ENCODE measurements at places on chromosomes 16 and 17.

DNA sequence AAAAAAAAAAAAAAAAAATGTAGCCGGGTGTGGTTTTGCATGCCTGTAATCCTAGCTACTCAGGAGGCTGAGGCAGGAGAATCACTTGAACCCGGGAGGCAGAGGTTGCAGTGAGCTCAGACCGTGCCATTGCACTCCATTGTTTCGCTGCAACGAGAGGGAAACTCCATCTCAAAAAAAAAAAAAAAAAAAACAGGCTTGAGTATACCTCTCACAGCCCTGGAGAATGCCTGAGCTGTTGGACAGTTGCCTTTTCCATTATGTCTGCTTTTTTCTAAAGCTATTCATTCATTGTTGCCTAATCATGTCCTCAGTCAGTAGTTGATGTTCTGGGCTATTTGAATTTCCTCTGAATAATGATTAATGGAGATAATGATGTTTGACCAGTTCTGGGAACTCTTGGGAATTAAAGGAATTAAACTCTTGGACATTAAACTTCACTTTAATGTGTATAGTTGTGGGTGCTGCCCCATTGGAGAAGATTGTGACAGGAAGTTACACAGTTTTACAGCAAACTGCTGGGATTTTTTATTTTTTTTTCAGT, 11.8 kb downstream of the HMOX2 start:
- DNase-seq, result no peak

DNA sequence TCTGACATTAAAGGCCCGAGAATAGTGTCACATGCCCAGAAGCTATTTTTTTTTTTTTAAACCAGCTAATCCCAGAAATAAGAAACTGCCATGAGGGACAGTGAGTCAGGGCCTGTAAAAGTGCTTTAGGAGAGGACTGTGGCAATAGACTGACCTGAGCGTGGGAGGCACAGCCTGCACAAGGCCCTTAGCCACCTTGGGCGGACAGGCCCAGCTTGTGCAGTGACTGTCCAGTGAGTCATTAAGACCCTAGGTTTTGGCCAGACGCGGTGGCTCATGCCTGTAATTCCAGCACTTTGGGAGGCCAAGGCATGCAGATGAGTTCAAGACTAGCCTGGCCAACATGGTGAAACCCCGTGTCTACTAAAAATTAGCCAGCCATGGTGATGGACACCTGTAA, 343.0 kb upstream of the ZFHX3 start:
- no peak for DNase-seq

GRCh38 chr16:54879681-54880080, 51.0 kb upstream of the IRX5 start:
- no peak for DNase-seq

- DNase-seq, result no peak
Measured at GRCh38 chr16:14335297-14335696, 264.2 kb downstream of the MRTFB start.

DNA sequence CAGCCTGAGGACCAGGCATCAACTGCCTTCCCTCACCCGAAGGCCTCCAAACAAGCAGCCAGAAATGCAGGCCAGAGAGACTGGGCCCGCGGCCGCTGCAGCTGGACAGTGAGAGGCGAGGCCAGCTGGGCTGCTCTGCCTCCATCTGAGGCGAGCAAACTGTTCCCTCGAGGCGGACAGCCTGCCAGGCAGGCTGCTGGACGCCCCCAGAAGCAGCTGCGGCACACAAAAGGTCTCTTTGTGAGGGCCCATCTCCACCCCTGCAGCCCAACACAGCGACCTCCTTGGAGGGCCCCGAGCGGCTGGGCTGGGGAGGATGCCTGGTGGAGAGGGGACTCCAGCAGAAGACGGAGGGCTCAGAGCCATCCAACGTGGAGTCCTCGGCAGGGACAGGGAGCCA, 4.7 kb downstream of the CORO7 start:
- peak; percentile 62 for DNase-seq

- DNase-seq, result no peak
Measured at GRCh38 chr16:69408475-69408874, 15.9 kb upstream of the CYB5B start.

DNA sequence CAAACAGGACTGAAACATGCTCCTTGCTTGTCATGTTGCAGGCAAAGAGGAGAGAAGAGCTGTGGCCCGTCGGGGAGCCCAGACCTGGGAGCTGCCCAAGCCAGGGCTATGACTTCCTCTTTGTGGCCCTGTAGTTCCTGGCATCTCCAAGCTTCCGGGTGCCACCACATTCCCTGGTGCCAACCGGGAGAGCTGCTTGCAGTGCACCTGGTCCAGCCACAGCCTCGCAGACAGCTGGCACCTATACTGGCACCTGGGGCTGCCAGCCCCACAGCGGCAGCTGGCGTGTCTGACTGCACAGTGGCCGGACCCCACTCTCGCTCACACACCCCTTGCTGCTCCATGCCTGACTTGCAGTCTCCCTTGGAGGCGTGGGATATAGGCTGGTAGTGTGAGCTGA, 37.1 kb upstream of the FOXJ1 start:
- no peak for DNase-seq

GRCh38 chr17:60439501-60439900, 17.2 kb downstream of the CHCT1 start:
- DNase-seq, result peak; percentile 70

- peak; percentile 96 for DNase-seq
Measured at GRCh38 chr17:76540381-76541300, 797 bp downstream of the PRCD start.

DNA sequence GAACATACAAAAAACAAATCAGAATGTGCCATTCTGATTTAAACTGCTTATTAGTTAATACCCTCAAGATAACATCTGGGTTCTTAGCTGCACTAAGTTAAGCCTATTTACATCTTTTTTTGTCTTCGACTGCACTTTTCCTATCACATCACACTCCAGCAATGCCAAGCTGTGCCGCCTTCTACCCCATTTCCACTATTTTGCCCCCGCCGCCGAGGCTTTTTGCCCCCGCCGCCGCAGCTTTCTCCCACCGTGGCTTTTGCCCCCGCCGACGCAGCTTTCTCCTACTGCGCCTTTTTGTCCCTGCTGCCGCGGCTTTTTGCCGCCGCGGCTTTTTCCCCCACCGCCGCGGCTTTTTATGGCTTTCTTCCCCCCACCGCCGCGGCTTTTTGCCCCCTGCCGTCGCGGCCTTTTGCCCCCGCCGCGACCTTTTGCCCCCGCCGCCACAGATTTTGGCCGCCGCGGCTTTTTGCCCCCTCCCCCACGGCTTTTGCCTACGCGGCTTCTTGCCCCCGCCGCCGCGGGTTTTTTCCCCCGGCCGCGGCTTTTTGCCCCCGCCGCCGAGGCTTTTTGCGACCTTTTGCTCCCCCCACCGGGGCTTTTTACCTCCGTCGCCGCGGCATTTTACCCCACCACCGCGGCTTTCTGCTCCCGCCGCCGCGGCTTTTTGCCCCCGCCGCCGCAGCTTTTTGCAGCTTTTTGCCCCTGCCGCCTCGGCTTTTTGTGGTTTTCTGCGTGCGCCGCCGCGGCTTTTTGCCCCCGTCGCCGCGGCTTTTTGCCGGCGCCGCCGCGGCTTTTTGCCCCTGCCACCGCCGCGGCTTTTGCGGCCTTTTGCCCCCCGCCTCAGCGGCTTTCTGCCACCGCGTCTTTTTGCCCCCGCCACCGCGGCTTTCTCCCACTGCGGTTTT, 331.4 kb upstream of the WSB1 start:
- DNase-seq, result no peak

GRCh38 chr16:84677849-84678248, 22.0 kb upstream of the USP10 start:
- DNase-seq, result no peak

GRCh38 chr17:72111336-72111923, 9.4 kb upstream of the SOX9 start:
- no peak for DNase-seq

DNA sequence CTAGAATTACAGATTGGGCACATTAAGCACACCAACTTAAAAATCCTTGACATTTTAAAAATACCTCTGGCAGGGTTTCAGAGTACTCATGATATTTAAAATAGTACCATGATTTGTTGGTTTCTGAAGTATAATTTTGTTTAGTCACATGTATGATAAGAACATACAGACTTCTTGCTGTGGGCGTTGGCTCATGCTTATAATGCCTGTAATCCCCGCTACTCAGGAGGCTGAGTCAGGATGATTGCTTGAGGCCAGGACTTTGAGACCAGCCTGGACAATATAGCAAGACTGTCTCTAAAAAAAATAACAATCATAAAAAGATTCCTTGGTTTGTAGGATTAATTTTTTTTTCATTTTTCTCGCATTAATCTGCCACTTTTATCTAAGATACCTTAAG, 78.5 kb downstream of the NOS2 start:
- DNase-seq, result no peak

GRCh38 chr17:41724476-41725050, 9.9 kb downstream of the HAP1 start:
- no peak for DNase-seq

DNA sequence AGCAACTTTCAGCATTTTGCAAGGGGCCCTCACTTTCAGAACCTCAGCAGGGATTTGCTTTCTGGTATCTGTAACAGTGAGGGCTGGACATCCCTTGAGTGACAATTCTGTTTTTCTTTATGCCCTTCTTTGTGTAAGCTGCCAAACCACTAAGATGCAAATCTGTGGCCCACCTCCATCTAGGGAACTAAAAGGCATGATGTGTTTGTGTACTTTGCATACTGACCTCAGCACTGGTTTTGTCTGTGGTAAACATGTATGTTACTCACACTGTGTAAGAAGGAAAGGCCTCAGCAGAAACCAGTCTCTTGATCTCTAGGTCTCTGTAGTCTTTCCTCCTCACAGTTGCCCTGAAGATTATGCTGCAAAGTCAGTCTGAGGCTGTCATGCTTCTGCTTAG, 396.6 kb upstream of the DYNLRB2 start:
- no peak for DNase-seq

- DNase-seq, result peak; percentile 21
Measured at GRCh38 chr16:46884513-46885293, 541 bp downstream of the GPT2 start.

DNA sequence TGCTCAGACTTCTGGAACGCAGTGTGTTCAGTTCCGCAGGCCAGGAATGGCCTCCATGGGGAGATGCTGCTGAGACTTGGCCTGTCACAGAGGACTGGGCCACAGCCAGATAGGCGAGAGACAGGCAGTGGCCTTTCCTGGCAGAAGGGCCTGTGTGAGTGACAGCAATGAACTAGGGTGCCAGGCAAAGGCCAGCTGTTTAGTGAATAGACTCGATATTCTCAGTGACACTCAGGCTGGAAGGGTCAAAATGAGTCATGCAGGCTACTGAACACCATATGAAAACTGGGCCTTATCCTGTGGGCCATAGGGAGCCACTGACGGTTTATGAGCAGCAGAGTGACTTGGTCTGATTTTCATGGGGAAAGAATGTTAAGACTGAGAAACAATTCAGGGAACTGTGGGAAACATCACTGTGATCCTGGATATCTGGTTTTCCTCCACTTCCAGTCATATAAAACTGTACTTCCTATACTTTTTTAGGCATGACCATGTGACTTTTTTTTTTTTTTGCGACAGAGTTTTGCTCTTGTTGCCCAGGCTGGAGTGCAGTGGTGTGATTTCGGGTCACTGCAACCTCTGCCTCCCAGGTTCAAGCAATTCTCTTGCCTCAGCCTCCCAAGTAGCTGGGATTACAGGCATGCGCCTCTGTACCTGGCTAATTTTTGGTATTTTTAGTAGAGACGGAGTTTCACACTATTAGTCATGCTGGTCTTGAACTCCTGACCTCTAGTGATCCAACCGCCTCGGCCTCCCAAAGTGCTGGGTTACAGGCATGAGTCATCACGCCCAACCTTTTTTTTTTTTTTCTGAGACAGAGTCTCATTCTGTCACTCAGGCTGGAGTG, 5.2 kb upstream of the NUBP1 start:
- no peak for DNase-seq

GRCh38 chr16:7209598-7209997, 123.0 kb upstream of the RBFOX1 start:
- no peak for DNase-seq

DNA sequence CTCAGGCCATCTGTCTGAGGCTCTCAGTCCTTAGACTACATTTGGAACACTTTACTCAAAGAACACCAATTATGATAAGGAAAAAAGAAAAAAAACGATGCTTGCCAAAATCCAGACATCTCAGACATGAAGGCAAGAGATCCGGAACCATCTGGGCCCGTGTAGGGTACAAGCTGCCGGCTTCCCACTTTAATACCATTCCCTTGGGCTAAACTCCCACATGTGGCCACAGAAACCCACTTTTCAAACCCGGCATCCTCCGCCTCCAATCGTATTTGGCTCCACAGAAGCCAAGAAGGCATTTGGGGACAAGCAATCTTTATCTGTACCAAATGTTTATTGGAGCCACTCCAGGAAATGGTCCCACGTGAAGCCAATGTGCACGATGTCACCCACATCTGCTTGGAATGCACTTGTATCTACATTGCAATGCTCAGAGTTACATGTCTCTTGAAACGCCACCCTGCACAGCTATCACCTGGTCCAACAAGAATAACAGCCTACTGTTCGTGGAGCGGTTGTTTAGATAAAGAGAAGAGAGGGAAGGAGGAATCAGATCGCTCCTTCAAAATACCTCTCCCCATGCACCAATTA, 33.5 kb downstream of the XYLT1 start:
- DNase-seq, result peak; percentile 3

DNA sequence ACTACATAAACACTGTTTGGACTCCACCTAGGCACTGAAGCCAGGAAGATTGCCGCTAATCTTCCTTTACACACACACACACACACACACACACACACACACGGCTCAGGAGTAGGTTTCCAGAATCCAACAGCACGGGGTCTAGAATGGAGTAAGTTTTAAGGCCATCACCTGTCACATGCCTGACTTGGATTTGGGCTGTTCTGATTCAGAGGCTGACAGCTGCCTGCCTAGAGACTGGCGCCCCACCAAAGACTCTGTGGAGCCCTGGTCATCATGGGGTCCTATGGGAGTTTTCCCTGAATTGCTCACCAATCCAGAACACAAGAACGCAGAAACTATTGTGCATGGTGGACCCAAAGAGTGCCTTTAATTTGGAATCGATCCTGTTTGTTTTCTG, 10.9 kb downstream of the CDRT4 start:
- DNase-seq, result no peak

DNA sequence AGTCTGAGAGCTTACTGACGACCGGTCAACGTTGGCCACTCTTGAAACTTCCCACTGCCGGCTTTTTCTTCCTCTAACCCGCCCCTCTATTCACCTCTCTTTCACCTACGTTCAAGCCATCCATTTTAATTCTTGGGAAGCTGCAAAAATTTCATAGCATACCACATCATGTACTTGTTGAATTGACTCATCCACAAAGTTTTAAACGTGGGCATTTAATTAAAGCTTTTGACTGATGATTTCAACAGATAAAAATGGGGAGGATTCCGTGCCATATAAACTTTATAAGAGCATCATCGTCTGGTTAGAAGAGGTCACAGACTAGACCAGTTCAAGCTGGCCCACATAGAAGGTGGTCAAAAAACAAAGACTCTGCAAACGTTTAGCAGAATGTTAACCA, 22.5 kb downstream of the VPS53 start:
- no peak for DNase-seq

- peak; percentile 26 for DNase-seq
Measured at GRCh38 chr17:55067697-55068439, 99.3 kb downstream of the STXBP4 start.

- no peak for DNase-seq
Measured at GRCh38 chr16:53904533-53904932, 200.6 kb downstream of the FTO start.

- DNase-seq, result no peak
Measured at GRCh38 chr16:363110-363765, 7.1 kb downstream of the MRPL28 start.

GRCh38 chr16:68664297-68664696, 19.2 kb downstream of the CDH3 start:
- DNase-seq, result no peak

GRCh38 chr17:47730681-47731080, 2.4 kb upstream of the TBX21 start:
- no peak for DNase-seq

Data from cardiac muscle cell (in vitro differentiated cells and primary cell).